ENCODE measurements at places on chromosomes 7 and 10.

DNA sequence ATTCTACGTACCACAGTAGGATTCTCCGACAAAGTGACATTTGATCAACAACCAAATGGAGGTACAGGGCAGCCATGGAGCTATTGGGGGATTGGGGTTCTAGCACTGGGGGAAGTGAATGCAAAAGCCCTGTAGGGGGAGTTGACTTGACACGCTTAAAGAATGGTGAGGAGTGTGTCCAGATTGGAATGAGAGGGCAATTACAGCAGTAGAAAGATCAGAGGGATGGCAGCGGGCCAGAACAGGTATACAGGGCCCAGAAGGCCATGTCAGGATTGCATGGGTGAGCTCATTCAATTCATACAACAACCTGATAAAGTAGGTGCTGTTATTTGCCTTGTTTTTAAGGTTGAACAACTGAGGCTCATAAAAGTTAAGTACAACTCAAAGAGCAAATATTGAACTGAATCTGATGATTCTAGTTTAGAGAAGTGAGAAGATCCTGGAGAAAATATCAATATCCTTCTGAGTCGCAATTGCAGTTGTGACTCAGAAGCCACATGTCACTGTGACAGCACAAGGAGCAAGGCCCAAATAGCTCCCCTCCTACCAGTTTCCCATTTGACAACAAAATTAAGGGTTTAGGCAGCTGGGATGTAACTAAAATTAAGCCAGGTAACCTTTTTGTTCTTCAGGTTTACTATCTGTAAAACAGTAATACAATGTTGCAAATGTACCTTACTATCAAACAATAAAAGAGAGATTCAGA is 28.0 kb upstream of the CTTNBP2 start:
- no peak for DNase-seq

- DNase-seq: no peak
Observed at GRCh38 chr10:23100331-23101030, 5.1 kb downstream of the MSRB2 start.

GRCh38 chr10:110710621-110711020 is 66.5 kb downstream of the RBM20 start:
- no peak for DNase-seq

DNA sequence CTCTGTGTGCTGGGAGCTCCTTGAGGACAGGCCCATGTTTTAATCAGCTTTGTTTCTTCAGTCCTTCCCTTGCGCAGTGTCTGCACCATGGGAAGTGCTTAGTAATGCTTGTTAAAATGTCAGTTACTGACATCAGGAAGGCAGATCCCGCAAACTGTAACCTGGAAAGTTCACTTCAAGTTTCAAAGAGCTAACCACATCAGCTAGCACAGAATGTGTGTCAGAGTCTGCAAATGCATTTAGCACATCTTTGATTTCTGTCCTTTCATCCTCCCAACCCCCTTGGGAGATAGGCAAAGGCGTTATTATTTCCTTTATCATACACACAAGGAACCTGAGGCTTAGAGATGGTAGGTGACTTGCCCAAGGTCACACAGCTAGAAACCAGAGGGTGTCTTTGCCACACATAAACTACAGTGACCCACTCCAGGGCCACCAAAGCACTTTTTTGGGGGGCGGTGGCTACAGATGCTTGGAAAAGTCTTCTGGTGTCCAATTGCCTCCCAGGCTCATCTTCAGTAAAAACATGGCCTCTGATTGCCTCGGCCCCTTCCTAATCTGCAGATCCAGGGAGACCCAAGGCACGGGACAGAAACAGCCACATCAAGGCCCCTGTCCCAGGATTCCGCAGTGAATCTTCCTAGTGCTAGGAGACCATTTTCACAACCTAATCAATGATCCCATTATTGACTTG is 116.2 kb upstream of the GPR26 start:
- DNase-seq: no peak

DNA sequence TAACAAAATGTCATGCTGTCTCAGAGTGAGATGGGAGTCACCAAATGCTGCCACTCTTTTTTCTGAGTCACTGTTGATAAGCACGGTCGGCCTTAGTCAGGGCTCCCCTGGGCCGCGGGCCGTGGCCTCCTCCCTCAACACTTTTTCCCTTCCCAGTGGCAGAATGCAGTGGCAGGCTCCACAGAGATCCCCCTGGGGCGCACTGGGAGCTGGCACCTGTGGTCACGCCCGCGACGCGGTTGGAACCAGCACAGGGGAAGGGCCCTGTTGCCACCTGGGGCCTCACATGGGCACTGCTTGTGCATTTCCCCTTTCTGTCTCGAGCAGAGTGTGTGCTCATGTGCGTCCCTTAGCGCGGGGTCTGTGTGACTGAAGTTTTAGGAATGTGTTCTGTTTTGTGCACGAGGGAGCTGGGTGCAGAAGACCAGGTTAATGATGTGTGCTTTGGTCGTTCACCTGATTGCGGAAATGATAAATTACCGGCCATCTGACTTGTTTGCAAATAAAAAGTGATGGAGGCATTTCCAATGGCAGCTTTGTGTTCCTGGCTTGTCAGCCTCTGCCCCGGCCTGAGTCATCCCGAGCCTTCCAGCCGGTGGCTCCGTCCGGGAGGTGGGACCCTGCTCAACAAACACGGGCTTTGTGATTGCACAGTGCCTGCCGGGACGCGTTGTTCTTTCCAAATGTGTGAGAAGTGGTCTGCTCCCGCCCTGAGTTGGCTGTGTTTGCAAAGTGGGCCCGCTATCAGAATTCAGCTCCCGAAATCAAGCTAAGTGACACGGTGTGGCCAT is 100.7 kb downstream of the NKX6-2 start:
- no peak for DNase-seq

DNA sequence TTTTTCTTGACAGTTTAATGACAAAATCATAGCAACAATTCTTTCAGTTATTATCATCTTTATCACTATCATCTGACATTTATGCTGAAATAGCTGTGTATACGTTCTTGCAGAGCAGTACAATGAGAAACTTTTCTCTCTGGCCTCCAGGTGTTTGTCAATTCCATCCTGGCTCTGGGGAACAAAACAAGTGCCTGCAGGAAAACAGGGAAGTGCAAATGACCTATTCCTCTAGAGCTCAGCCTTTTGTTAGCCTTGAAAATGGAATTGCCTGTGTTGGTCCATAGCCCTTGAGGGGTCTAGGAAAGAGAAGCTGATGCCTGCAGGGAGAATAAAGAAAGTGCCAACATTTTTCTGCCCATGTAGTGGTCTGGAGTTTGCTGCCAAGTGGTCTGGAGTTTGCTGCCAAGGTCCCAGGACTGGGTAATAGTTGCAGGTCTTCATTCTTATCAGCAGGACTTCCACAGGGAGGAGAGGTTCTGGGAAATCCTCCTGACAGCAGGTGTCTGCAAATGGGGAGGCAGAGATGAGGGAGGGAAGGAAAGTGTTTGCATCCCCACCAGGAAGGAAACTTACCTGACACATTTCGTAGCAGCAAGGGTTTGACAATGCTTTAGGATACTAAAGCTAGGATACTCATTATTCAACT is 10.1 kb upstream of the CSTF2T start:
- no peak for DNase-seq

GRCh38 chr10:1141261-1141660 is 85.1 kb downstream of the WDR37 start:
- DNase-seq: no peak

GRCh38 chr10:44874166-44874565 is 37.0 kb upstream of the TMEM72 start:
- no peak for DNase-seq

DNA sequence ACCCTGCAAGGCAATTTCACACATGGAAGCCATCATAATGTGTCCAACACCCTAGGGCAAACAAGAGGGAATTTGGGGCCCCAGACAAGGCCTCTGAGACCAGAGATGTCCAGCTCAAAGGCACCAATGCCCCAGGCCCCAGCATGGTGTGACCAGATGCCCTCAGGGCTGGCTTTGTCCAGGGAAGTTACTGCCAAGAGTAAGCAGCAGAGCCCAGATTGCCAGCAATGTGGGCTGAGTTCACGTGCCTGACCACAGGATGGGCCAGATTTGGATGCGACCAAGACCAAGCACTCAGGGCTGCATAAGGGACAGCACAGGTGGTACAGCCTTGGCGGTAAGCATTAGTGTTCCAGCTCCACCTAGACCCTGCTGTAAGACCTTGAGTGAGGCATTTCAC is 12.7 kb downstream of the MYOF start:
- DNase-seq: no peak

GRCh38 chr10:95221124-95221523 is 27.1 kb downstream of the ACSM6 start:
- DNase-seq: no peak

DNA sequence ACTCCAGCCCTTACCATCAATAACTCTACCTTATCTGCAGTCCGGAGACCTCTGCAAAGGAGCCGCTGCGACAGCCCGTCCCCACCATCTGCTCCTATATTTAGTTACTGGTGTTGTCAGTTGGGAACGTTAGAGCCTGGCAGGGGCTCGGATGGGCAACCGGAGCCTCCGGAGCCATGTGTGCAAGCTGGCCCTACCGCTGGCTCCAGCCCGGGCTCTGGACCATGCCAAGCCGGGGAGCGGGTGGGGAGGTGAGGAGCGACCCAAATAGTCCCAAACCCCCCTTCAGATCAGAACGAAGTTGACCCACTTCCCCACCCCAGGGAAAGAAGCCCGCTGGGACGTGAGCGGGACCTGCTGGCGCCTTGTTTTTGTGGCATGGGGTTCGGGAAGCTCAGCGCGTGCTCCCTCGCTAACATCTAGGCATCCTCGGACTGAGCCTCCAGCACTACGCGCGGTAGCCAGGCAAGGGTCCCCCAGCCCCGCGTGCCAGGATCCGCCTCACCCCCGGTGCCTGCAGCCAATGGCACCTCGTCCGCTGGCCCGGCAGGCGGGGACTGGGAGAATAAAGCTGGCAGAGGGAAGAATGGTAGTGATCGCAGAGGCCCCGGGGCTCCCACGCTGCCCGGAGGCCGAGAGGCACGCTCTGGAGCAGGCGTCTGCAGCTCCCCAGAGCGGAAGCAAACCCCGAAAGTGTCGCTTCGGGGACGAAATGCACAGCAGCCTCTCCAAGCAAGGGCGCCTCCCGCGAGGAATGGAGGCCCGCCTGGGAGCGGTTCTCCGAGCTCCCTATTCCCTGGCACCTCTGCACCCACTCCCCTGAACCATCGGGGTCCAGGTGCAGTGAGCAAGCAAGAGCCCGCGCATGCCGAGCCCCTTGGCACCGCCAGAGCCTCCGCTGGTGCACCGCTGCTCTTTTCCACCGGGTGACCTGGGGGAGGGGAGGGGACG is 679 bp downstream of the LRRC20 start:
- no peak for DNase-seq

DNA sequence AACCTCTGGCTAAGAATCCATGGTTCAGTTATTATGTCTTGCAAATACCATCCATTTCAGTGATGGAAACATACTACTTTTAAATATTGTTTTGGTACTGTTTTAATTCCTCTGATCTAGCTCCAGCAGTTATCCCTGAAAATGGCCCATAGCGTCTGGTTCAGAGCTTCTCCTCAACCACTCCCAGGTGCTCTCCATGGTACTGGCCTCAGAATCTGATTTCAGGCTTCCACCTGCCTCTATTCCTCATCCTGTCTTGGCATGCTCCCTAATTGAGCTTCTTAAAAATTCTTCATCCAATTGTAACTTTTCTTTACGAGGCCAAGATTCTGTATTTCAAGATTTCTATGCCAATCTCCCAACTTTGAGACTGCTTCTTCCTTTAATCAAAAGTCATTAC is 236.3 kb downstream of the HTR7 start:
- DNase-seq: no peak

GRCh38 chr7:75738604-75738974 is at the start of gene HIP1:
Gene HIP1 (minus strand): TSS chr7:75738941. CDS start chr7:75738920, 21 bp downstream.
- DNase-seq: no peak

- no peak for DNase-seq
Observed at GRCh38 chr10:117818721-117819120, 228.0 kb downstream of the RAB11FIP2 start.

DNA sequence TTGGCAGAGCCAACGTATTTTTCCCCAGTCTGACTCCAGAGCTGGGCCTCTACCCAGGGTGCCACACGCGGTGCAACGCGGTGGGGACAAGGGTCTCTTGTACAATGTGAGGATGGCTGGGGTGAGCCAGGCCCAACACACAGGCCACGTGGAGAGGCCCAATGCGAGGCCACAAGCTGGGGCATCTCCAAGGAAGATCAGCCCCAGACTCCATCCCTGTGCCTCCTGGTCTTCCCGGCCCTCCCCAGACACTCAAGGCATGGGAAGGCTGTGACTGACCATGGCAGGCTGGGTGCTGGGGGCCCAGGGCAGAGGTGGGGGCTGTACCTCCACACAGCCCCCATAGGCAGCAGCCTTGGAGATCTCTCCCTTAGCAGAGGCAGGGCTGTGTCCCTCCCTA is 135.3 kb upstream of the FAM20C start:
- DNase-seq: no peak

GRCh38 chr10:111233439-111233838 is 156.6 kb downstream of the ADRA2A start:
- DNase-seq: no peak

DNA sequence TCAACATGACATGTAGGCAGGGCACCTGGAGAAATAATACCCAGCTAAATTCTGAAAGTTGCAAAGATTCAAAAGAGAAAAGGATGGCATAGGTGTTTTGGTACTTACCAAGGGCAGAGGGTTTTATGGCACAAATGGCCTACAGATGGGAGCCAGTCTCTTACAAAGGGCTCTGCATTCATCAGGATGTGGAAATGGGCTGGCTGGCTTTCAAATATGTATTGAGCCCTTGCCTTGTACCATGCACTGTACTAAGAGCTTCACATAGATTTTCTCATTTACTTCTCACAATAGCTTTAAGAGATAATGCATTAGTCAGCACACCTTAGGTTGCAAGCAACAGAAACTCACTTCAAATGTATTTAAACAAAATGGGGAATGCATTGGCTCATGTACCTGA is 327.1 kb downstream of the BICC1 start:
- no peak for DNase-seq

- no peak for DNase-seq
Observed at GRCh38 chr7:920351-921070, 34.0 kb downstream of the ADAP1 start.

GRCh38 chr7:139523968-139524815 is 707 bp downstream of the CLEC2L start:
- no peak for DNase-seq

DNA sequence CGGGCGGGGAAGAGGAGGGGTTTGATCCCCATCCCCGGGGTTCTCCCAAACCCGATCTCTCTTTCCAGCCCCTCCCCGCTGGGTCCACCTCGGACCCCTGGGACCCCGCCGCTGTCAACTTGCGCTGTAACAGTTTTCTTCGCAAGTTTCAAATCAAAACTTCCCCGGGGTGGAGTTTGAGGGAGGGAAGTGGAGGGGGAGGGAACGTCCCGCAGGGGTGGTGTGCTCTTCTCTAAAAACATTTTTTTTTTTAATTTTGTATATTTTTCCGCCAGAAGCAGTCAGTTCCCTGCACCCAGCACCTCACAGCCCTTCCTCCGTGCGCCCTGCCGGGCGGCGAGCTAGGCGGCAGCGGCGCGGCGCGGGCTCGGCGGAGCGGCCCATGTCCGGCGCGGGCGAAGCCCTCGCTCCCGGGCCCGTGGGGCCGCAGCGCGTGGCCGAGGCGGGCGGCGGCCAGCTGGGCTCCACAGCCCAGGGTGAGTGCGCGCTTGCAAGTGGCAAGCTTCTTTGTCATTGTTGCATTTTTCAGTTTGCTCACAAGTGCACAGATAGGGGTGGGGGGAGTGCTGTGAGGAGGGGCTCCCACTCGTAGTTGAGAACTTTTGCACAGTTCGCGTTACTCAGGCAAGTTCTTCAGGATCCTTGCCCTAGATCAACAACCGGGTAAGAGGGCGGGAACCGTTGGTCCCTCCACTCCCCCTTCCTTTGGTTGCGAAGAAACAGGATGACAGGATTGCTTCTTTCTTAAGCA is 933 bp downstream of the MDFIC start:
- DNase-seq: peak; percentile 48

All from AG09319 (cell line).